ENCODE measurements at places on chromosomes 13 and 19.

GRCh38 chr13:41919741-41920487 lies 41.0 kb downstream of the VWA8 start:
- DNase-seq = no peak

GRCh38 chr19:11856596-11857250 lies 8.2 kb downstream of the ZNF439 start:
- no peak for DNase-seq

DNA sequence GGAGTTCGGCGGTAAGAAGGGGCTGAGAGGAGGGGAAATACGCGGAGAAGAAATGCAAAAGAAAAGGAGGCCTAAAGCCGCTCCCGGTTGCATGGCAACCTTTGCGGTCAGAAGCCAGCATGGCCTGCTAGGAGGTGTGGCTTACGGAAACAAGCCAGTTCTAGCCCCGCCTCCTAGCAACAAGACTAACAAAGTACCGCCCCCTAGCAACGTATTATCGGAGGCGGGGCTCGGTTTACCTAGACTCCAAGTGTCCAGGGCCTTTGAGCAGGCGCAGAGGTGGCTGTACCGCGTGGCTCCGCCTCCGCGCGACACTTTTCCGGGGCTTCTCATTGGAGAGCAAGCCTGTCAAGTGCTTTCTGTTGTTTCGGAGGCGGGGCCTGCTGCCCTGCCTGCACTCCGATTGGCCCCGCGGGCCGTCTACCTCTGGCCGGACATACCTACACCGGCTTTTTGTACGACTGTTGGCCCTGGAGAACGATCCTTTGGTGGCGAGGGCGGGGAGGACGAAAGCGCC lies 339 bp upstream of the CYTH2 start:
- peak; percentile 100 for DNase-seq

DNA sequence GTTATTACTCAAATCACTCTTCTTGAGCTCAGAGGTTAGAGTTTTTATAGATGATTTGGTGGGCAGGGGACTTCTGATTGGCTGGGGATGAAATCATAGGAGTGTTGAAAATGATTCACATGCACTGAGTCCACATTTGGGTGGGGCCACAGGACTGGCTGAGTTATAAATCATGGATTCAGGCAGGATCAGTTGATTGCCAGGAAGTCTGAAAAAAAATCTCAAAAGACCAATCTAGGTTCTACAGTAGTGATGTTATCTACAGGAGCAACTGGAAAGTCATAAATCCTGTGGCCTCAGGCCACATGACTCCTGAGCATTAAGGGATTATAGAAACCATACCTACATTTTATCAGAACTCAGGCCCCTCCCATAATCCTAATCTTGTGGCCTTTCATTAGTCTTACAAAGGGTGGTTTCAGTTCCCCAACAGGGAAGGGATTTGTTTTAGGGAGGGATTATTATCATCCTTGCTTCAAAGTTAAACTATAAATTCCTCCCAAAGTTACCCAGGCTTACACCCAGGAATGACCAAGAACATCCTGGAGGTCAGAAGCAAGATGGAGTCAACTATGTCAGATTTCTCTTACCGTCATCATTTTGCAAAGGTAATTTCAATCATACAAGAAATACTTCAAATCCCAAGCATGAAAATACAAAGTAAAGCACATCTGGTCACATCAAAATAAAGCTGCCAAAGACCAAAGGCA lies 5.6 kb upstream of the CCDC70 start:
- no peak for DNase-seq

GRCh38 chr19:39372047-39372802 lies 18.7 kb downstream of the PAF1 start:
- peak; percentile 93 for DNase-seq

DNA sequence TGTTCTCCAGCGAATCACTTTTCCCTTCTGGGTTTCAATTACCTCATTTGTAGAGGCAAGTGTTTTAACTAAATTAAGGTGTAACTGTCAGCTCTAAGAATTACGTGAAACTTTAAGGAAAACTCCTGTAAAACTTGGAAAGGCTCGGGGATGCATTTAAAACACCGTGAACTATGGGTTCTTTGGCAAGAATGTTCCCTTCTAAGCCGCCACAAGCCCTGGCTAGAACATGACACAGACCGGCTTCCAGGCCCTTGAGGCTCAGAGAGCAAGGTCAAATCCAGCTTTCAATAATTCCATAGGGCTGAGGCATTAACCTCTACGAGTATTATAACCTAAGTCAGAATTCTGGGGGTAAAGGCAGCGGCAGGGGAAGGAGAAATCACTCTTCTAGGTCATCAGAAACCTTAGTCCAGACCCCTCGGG lies 685 bp downstream of the VWA8 start:
- DNase-seq = no peak

GRCh38 chr13:108615241-108615640 lies 14.2 kb upstream of the MYO16 start:
- DNase-seq = no peak

DNA sequence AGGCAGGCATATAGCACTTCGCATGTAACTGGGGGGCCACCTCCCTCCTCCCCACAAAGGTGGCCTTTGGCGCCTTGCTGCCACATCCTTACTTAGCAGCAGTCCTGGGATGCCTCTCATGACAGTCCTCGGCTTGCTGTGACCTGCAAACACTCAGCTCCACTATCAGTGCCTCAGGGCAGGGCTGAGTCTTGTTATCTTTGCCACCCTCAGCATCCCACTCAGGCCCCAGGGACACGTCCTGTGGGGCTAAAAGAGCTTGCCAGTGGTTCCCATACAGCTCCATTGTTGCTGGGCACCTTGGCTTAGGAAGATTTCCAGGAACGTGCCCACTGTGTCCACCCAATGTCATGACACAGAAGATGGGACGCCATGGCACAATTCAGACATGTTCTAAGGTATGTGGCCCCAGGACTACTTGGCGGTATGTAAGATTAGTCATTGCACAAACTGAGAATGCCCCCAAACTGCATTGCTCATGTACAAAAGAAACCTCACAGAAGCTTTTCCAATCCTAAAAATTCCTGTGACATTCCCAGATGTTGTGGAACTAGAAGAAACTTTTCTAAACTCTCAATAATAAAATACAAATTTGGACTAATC lies 16.3 kb downstream of the DOCK9 start:
- DNase-seq = no peak

DNA sequence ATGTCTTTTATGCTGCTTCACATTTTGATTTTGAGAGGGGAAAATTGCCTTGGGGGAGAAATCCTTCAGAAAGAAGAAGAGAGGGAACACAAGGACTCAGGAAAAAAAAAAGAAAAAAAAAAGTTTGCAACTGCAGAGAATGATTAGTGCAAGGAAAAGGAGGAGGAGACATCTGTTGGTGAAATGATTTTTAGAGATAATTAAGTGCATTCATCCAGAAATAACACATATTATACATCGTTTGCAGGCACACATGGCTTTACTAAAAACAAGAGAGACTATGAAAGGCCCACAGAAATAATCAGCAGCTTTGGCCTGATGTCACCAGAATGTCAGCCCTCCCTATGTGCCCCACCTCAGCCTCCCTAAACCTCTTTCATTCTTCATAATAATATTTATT lies 1058.2 kb downstream of the PCDH9 start:
- DNase-seq = no peak

- DNase-seq = no peak
Observed at GRCh38 chr13:111353508-111353907, 33.1 kb downstream of the TEX29 start.

GRCh38 chr19:52695996-52696395 lies 38.8 kb downstream of the ZNF611 start:
- DNase-seq = no peak

DNA sequence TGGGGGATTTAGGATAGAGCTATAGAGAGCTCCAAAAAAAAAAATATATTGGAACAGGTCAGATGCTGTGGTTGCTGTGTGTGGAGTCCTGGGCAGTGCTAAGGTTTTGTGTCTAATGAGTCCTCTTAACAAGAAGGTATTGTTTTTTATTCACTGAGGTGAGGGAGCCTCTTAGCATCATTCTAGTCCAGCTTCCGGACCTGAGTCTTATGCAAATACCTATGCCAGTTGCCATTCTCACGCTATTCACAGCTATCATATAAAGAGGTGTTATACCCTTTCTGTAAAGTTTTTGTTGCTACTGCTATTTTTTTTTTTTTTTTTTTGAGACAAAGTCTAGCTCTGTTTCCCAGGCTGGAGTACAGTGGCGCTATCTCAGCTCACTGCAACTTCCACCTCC lies 1.4 kb downstream of the NLRP2 start:
- no peak for DNase-seq

DNA sequence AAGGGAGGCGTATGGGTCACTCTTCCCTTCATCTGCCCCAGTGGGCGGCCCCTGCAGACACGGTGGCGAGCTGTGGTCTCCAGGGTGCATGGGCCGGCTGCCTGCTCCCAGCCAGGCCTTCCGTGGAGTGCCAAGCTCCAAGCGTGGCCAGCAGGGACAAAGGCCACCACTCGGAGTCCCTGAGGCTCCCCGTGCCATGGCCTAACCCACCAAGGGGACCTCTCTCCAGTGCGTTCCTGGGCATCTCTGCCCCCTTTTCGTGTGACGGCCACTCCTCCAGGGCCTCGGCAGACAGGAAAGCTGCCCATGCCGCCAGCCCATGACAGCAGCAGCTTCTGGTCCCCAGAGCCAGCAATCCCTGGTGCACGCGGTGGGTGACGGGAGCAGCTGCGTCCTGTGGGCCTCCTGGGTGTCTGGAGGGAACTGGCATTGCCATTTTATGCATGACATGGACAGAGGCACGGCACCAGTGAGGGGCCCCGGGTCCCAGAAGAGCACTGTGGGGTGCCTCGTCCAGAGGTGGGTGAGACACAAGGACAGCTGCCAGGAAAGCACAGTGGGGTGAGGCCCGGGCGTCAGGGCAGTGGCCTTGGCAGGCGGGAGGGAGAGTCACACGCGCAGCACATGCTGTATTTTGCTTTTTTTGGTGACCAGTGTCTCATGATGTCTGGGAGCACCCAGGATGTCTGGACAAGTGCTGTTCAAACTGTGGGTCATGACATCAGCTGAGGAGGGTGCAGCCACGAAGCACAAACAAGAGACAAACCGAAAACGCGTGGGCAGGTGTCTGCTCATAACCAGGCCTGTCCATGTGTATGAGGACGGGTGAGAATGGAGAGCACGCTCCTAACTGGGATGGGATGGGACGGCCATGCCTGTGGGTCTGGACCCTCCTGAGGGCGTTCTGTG lies 32.3 kb downstream of the CEBPG start:
- peak; percentile 14 for DNase-seq

DNA sequence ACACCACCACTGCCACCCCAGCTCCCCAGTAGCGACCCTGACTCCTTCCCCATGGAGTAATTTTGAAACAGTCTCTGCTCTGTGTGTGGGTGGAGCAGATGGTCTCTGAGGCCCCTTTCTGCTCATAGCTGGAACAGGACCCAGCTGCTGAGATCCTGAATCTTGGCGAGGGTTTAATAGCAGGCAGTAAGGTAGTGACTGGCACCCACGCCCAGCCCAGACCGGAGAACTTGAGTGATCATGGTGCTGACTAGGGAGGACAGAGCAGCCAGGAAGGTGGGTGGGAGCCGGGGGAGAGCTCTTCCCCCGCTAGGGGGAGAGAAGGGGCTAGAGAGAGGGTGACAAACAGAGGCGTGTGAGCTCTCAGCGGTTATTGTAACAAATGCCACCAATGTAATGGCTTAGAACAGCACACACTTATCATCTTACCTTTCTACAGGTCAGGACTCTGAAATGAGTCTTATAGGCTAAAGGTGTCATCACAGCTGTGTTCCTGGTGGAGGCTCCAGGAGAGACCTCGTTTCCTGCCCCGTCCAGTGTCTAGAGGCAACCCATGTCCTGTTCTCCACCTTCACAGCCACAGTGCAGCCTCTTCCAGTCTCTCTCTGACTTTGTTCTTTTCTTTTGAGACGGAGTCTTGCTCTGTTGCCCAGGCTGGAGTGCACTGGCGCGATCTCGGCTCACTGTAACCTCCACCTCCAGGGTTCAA lies 7.2 kb upstream of the ACER1 start:
- DNase-seq = no peak

DNA sequence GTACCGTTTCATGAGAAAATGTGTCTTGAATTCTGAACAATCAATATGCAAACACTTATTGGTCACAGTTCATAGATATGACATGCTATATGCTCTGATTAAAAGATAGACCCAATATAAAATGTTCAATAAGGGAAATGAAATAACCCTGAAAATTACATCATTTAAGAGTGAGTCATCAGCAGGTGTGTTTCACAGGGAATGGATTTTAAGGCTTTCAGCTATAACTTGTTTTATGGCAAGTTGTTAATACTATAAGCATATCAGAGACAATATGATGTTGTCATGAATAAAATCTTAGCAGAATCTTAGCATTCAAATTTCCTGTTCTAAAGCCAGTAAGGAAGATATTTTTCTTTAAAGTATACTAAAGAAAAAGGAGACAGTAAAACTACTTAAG lies 483.4 kb upstream of the PCDH9 start:
- no peak for DNase-seq

- no peak for DNase-seq
Observed at GRCh38 chr19:38714354-38714778, 29.9 kb downstream of the CAPN12 start.

DNA sequence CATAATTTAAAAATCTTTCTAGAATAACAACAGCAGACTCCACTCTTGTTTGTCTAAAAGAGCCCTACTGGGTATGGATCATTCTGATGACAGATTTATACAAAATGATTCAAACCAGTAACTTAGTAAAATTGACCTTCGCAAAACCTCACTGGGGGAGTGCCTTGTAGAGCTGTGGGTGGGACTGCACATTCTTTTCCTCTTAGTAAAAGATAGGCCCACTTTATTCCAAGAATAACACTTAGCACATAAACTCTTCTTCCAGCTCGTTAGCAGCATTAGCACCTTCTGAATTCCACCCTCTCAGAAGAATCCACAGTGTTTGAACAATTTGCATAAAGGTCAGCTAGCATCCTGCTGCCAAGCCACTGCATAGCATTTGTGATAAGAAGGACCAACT lies 106.8 kb downstream of the STOML3 start:
- DNase-seq = no peak

- DNase-seq = no peak
Observed at GRCh38 chr13:30085087-30085486, 222.3 kb downstream of the KATNAL1 start.

GRCh38 chr13:31327182-31327860 lies 127.5 kb downstream of the B3GLCT start:
- no peak for DNase-seq

GRCh38 chr13:25281193-25281934 lies 5.9 kb downstream of the MTMR6 start:
- DNase-seq = no peak

DNA sequence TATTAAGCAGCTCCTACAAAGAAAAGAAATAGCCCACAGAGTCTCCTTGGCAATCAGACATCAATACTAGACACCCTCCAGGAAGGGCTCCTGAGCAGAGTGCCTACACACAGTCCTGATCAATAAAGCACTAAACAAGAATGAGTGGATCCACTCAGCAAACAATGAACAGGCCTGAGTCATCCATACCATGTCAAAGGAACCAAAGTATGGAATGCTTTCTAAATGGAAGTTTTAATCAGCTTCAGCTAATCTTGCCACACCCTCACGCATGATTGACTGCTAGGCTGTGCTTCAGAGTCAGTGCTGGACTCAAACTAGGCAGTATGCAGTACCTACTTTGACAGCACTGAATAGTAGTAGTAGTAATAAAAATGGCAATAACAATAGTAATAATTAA lies 392.7 kb upstream of the HTR2A start:
- DNase-seq = no peak

- DNase-seq = no peak
Observed at GRCh38 chr19:42042455-42043170, 27.4 kb downstream of the GRIK5 start.

Data from femur (tissue), 1 donor.